ENCODE measurements at places on chromosomes 1 and 21.

DNA sequence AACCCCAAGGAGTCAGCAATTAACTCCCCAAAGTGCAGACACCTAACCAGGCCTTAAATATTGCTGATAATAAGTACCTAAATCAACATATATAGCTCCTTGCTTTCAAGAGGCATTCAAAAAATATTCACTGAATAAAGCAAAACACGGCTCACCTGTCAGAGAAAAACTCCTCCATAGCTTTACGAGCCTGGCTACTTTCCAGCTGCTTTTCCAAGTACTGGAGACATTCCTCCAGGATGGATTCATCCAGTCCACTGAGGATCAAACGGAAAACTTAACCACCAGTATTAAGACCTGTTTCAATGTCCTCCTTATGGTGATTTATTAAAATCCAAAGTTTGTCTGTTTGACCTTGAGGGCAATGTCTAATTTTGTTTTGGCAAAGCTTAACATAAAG lies 44.6 kb downstream of the UBR4 start:
- no peak for DNase-seq

GRCh38 chr1:1023700-1024099 lies 3.8 kb downstream of the AGRN start:
- no peak for DNase-seq

GRCh38 chr1:236688705-236689104 lies 2.4 kb downstream of the ACTN2 start:
- DNase-seq = no peak

- no peak for DNase-seq
Observed at GRCh38 chr1:227726924-227727599, 8.0 kb downstream of the JMJD4 start.

DNA sequence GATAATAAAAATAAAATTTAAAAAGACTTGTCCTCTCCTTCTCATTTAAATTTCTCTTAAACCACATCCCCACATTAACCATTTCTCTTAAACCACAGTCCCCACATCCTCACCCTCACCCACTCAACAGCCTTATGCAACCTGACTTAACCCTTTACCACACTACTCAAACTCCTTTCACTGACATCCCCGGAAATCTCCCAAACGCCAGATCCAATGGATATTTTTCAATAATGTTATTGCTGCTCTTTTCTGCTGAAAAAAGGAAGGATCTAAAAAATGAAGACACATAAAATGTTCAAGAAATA lies 54.2 kb upstream of the EEIG2 start:
- DNase-seq = no peak

- no peak for DNase-seq
Observed at GRCh38 chr1:118202076-118202608, 17.1 kb upstream of the SPAG17 start.

- no peak for DNase-seq
Observed at GRCh38 chr1:94339206-94339927, 78.8 kb upstream of the ABCD3 start.

- DNase-seq = no peak
Observed at GRCh38 chr1:41475859-41476567, 8.5 kb downstream of the EDN2 start.

DNA sequence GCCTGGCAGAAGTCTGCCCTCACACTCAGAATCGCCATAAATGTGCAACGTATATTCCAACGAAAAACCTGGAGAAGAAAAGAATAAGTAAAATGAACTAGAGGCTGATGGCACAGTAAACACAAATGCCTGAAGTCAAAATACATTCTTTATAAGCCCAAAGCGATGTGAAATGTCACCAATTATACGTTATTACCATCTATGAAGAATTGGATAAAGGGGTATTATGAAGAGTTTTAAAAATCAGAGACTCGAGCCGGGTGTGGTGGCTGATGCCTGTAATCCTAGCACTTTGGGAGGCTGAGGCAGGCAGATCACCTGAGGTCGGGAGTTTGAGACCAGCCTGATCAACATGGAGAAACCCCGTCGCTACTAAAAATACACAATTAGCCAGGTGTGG lies 18.6 kb downstream of the PTP4A2 start:
- DNase-seq = no peak

GRCh38 chr1:172185996-172186395 lies 234.5 kb upstream of the C1orf105 start:
- DNase-seq = no peak

DNA sequence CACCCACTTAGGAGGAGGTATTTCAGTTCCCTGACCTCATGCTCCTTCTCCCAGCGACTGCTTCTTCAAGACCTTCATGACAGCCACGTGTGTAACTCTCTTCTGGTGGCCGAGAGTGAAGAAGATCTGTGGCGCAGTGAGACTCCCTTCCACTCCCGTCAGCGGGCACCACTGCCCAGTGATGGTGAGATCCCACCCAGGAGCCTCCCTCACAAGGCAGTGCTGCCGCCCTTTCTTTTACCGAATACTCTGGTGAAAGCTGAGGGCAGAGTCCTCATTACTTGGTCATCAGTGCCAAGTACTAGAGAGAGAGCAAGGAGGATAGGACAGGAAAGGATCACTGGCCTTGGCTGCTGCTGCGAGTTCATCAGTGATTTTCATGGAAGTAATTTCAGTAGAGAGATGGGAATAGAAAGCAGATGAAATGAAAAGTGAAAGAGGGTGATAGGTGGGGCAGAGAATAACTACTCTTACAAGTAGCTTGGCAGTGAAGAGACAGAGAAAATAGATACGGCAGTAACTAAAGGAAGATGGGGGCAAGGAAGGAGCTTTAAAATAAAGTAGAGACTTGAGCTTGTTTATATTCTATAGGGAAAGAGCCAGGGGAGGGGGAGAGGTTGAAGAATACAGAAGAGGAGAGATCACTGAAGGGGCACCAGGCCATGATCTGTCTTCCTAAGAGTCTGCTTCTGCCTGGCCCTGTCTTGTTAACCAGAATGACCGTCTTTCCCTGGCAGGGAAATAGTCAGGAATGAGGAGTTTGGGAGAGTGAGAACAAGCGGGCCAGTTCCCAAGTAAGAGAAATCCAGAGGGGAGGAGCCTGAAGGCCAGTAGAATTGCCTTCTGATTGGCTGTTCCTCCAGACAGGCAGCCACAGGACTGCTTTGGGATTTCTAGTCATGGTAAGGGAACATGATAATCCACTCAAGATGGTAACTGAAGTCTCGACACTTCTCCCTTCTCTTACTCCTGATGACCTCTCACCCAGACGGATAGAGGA lies 18.3 kb downstream of the HYI start:
- peak; percentile 91 for DNase-seq

- no peak for DNase-seq
Observed at GRCh38 chr1:226687426-226687825, 51.7 kb downstream of the ITPKB start.

DNA sequence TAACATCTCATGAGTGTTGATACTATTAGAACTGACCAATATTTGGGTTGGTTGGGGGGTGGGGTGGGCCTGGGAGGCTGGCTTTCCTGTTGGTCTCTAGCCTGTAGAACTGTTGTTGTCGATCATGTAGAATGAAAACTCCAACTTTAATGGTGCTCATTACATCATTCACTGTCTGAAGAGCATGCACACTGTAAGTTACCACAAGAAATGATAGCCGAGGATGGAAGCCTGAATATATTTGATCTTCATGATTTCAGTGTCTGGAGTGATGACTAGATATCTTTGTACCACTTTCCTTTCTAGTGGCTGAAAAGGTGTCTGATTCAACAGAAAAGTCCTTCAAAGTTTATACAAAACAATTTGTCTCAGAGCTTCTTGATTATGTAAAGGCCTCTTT lies 123.6 kb downstream of the XCL2 start:
- DNase-seq = no peak

DNA sequence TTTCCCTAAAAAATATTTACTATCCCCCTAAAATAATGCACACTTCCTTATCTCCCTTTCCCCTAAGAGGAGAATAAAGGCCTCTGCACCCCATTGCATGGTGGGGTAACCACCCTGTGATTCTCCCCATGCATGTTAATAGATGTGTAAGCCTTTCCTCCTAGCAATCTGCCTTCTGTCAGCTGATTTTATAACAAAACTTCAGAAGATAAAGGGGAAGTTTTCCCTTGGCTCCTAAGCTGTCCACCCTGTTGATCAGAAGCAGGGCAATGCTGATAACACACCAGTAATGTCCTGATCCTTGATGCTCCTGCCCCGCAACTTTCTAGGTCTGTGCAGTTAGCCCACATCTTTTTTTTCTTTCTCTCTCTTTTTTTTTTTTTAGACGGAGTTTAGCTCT lies 11.4 kb upstream of the RNF187 start:
- no peak for DNase-seq

DNA sequence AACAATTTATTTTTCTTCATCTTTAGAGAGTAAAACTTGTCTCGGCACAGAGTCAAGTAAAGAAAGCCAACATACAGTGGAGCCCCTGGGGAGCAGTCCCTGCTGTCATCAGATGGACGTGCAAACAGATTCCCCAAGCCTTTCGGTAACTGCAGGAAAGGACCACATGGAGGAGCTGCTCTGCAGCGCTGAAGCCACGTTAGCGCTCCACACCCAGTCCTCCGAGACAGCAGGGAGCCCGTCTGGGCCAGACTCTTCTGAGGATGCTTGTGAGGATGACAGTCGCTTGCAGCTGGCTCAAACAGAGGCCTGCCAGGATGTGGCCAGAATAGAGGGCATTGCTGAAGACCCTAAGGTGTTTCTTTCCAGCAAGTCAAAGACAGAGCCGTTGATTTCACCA lies 77.1 kb upstream of the SCCPDH start:
- DNase-seq = peak; percentile 79

- DNase-seq = no peak
Observed at GRCh38 chr1:22056043-22056442, 3.5 kb downstream of the CDC42 start.

DNA sequence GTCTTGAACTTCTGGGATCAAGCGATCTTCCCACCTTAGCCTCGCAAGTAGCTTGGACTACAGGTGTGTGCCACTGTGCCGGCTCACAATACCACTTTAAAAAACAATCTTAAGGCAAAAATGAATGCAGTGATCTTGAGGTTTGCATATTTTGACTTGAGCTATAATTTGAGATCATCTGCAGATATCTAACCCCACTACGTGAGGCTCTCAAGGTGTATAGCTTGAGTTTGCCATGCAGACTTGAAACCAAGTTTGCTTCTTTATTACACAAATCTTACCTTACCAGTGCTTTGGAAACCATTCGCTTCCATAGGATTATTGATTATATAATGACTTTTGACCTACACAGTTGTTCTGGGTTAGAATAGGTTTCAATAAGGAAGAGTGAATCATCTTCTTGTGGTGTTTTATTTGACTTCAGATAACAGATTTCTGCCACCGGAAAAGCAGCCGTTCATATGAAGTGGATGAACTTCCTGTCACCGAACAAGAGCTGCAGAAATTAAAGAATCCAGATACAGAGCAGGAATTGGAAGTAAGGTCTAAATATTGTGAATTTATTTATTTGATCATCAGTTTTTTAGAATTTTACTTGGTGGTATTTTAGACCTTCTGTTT lies 155.1 kb downstream of the VPS13D start:
- no peak for DNase-seq

GRCh38 chr1:202158810-202159533 lies 1.4 kb downstream of the PTPN7 start:
- no peak for DNase-seq

Measured in AG20443 (cell line).